ENCODE measurements at places on chromosomes 3 and 15. TPM values are rescaled to one million over a fixed set of nuclear protein-coding genes. Genes with fewer than 3 reads are reported as not detected.

FBXO40 gene
- not detected for total RNA-seq

KNL1 gene
- 43.4 TPM for total RNA-seq

OIP5 gene
- 67.7 TPM for total RNA-seq

NANOGP8 gene
- total RNA-seq: not detected

- DNase-seq: no peak
Measured at GRCh38 chr3:62669161-62669560, 206.1 kb downstream of the CADPS start.

- DNase-seq: no peak
Measured at GRCh38 chr15:28265334-28266019, 56.5 kb downstream of the HERC2 start.

- peak; percentile 16 for DNase-seq
Measured at GRCh38 chr3:146334151-146334550, 83.2 kb upstream of the PLSCR4 start.

DNA sequence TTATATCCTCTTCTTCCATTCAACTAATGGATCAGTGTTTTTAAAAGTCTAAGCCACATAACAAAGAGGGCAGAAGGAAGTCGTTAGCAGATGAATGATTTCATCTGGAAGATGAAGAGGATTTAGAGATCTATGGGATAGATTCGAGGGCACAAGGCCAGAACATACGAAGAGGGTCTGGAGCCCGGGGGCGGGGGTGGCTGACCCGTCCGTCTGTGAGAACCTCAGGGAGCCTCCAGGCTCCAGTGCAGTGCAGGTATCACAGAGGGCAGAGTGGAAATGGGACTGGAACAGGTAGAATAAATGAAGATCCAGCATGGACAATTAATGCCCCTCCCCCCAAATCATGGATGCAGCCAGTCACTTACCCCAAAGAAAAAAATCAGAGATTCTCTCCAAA is 1.5 kb upstream of the GOLGA8B start:
- DNase-seq: no peak

DNA sequence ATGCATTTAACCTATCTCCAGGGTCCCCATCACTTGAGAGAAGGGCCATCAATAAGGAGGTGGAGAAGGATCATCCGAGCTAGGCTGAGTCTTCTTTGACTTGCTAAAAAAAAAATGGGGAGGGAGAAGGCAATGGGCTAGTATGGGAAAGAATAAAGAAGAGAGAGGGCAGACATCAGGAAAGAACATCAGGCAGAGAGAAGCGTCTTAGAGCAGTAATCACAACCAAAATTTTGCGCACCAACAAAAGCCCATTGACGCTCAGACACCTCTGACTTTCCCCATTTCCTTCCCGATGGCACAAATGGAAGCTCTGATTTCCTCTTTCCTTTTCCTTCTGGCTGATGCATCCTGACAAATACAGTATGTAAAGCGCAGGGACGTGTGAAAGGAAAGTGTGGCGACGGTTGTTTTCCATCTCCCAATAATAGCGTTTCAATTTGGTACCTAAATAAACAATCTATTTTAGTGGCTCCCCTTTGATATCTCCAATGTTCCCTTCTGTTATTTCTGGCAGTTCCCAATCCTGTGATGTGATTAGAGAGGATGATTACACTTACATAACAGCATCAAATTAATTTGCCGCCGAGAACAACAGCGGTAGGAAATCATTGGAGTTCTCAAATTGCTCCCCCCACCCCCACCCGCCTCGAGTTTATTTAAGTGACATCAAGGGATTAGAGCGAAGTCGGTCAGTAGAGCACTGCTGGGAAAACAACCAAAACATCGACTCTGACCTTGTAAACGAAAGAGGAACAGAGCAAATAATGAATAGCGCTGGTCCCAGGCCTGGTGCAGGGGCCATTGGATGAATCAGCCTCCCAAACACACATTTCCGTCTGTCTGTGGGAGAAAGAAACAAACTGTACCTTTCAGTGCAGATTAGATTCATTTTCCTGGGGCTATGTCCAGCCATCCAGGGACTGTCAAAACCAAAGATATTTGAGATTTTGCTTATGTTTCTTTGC is 273.3 kb upstream of the ICE2 start:
- peak; percentile 48 for DNase-seq

GRCh38 chr3:157872902-157873301 is 233.3 kb downstream of the SHOX2 start:
- no peak for DNase-seq

DNA sequence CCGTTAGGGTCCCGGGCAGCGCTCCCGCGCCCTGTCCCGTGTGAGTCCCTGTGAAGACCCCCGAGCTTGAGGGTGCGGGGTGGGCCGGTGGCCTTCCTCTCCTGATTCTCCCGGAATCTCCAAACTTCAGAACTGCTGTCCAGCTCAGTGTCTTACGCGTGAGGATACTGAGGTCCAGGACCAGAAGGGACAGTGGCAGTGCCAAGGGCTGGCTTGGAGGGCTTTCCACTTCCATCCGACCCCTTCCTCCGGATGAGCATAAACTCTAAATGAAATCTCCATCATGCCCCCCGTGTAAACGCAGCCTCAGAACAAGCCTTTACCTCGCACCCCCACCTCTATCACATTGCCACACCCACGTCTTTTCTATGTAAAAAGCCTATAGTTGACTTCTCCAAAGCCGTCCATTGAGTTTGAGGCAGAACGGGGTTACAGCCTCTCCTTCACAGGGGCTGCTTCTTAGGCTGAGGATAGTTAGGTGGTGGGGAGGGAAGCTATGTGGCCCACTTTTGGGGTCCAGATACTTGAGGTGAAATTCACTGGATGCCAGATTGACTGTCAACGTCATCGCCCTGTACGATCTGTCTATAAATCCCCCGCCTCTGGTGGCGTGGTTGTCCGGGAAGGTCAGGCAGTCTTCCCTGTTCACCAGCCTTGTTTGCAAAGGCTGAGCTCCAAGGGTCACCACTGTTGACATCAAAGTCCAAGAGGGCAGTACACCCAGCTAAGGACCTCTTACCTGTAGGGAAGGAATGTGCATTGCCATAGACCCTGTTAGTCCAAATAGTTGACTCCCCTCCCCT is 1.1 kb downstream of the EDEM1 start:
- peak; percentile 10 for DNase-seq

DNA sequence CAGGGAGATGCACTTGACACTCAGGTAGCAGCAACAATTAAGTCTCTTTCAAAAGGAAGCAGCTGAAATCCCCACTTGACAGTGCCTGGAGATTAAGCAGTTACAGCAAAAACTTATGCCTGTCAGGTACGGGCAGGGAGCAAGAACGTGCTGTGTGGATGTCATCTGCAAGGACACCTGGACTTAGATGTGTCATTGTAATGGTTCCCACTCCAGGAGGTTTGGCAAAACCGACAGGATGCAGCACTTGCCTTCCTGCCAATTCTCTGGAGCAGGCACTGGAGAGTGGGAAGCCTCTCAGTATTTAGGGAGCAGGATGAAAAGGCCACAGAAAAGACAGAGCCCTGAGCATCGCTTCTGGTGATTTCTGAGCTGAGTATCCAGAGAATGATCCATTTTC is 292.4 kb downstream of the PDCD6IP start:
- DNase-seq: no peak

Data from Daoy (cell line).